HS-27A (cell line): ENCODE measurements at places on chromosomes 3 and 15.
A peak's percentile ranks its signal among the peaks of the same experiment; 100 is the strongest.

GRCh38 chr15:42402455-42403205 is 43.3 kb downstream of the CAPN3 start:
- DNase-seq, result no peak

DNA sequence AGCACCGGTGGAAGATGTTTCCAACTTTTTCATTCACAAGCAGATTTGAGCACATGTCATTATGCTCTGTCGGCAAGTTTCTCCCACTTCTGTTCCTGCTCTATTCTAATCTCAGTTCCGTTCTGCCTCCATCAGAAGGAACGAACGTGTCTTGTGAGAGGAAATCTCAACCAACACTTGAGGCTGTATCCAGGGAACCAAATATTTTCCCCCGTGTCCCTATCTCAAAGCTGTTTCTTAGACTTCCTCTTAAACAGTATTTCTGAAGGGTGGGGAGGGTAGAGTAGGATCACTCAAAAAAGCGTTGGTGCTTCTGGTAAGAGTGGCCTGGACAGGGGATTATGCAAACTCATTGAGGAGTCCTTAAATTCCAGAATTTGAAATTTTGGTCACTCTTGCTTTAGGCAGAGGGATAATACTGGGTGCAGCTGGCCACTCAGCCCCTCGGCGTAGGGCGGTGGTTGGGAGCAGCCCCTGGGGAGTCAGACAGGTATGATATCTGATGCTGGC is 54.9 kb downstream of the FRMD4B start:
- no peak for DNase-seq

DNA sequence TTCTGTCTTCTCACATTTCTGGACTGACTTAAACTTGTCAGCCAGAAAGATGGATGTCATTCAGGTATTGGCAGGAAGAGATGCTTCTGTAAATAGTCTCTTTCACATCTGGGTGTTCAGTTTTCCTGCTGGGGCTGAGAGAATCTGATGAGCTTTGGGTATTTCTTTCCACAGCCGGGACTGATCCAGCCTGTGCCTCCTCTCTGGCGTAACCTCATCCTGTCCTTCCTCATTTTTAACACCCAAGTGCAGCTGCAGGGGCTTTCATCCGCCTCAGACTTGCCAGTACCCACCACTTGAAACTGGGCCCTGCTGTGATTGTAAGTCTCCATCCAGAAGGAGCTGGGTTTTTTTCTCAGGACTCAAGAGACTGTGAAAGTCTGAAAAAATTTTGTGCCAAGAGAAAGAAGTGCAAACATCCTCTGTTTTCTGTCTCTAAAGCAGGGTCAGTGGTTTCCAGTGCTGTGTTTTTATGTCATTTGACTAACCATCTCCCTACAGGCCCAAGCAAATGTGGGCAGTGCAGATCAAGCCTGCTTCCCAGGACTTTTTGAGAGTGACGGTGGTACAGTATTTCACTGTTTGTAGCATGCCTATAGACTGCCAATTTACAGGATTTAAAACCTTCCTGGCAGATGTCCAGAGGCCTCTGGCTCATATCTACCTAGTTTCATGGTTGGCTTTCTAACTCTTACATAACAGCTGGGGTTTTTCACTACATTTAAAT is 342.7 kb downstream of the PTPRG start:
- no peak for DNase-seq

- DNase-seq, result peak; percentile 2
These were observed 568 bp downstream of the SENP2 start for GRCh38 chr3:185586686-185587039.

GRCh38 chr3:143011705-143012104 is 10.3 kb downstream of the U2SURP start:
- DNase-seq, result no peak

- DNase-seq, result peak; percentile 22
These were observed 159.5 kb upstream of the LPP start for GRCh38 chr3:187994221-187995042.

- DNase-seq, result peak; percentile 58
These were observed 29.7 kb upstream of the STRIT1 start for GRCh38 chr3:155323063-155323666.

GRCh38 chr15:63827113-63827512 is 6.6 kb downstream of the HERC1 start:
- no peak for DNase-seq

- DNase-seq, result no peak
These were observed 1.8 kb downstream of the LMCD1 start for GRCh38 chr3:8503461-8503860.

GRCh38 chr3:177487635-177488186 is 290.4 kb upstream of the TBL1XR1 start:
- no peak for DNase-seq

DNA sequence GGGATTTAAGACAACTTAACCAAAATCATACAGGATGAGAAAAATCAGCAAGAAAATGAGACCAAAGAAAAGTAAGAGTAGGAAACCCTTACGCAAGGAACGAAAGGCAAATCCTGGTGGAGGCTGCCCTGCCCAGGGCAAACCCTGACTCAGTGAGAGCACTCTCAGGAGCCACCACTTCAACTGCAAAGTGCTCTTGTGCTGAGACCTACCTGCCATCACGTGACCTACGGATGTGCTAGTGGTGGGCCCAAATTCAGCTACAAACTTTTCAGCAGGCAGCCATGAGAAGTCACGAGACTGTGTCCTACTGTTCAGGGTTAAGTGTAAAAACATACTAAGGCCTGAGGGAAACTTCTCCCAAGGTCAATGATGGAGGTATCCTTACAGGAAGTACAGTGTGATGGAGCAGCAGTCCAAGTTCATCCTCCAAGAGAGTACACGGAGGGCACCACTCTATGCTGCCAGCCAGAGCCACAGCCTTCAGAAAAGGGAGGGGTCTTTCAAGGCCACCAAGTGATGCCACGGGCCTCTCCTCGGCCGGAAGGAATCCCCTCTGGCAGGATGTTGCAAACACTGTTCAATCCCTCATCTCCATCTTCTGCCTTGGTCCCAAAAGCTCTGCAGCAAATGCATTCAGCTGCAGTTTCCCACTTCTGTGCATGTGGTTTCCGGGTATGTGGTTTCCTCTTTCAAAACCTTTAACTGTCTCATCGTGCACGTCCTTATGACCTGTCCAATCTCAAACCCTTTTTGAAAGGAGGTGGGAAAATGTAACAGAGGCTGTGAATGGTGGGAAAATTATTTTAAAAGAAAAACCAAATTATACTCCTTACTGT is 9.5 kb downstream of the CHSY1 start:
- no peak for DNase-seq
